CD4-positive, alpha-beta T cell treated with Interleukin-1 beta for 1 hour (primary cell): ENCODE measurements at places on chromosomes 7 and 10.

DNA sequence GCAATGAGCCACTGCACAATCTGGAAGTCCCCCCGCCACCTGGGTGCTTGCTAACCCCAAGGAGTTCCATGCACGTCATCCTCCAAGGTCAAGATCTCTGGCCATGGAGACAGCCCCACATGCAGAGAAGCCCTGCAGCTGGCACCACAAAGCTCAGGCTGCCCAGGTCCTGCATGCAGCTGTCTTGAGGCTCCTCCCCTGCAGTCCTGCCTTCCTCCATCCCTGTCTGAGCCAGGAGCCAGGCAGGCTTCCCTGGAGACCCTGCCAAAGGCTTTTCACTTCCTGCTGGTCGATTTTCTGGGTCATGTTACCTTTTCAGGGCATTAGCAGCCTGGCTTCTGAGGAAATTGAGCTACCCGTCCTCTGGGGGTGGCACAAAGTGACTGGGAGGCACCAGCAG is 12.5 kb upstream of the TMEM72 start:
- DNase-seq = no peak

GRCh38 chr10:68566955-68567354 is 6.8 kb downstream of the TET1 start:
- DNase-seq = no peak

DNA sequence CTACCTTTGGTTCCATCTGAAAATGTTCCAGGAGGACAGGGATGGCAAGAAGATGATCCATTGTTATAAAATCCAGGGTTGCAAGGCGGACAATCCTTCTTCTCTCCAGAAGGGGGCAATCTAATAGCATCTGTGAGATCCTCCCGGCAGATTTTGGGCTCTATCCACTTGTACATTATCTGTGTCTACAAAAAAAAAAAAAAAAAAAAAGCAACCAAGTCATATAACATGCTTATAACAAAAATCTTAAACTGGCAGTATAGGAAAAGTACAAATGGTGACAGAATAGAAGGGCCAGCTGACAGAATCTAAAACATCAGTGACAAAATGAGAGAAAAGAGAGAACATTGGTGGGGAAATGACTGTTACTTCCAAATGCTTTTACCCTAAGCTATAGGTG is 132.7 kb downstream of the ELAPOR2 start:
- DNase-seq = peak; percentile 3

DNA sequence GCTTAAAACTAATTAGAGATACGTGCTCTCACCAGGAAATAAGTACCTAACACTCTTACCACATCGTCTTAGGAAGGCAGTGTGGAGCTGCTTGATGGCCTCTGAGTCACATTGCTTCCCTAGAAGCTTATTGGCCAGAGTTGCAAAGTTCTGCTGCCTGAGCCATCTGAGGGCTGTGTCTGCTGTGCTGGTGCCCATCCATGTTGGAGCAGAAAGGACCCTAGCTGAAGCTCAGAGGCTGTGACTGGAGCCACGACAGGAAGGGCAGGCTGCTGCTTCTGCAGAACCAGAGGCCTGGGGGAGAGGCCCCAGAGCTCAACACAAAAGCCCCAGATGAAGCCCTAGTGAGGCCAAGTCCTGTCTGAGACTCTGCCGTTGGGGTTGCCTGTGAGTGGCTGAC is 64.8 kb upstream of the IGFBP3 start:
- no peak for DNase-seq

DNA sequence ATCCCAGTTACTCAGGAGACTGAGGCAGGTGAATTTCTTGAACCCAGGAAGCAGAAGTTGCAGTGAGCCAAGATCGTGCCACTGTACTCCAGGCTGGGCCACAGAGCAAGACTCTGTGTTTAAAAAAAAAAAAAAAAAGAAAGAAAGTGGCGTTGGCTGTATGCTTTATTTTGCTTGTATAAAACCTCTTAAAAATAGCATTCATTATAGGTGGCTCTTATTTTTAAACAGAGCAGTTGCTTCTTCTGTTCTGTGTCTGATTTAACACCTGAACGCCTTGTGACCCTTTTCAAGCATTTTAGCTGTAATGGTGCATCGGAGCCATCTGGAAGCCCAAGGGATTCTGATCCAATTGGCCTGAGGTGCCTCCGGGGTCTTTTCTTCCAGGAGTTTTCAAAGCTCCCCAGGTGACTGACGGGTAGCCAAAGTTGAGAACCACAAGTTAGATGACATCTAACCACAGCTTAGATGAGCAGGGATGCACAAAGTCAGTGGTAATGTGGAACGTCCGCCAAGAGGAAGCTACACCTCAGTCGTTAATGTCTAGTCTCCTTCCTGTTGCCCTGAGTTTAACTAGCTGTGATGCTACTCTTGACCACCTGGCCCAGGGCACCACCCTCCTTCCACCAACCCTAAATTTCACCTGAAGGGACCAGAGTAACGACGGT is 274.6 kb upstream of the KLF6 start:
- DNase-seq = peak; percentile 30

- DNase-seq = peak; percentile 83
Measured at GRCh38 chr10:132387764-132388210, 9.2 kb upstream of the PWWP2B start.

- no peak for DNase-seq
Measured at GRCh38 chr7:128271471-128271941, 30.4 kb downstream of the LEP start.

- no peak for DNase-seq
Measured at GRCh38 chr7:94286111-94286510, 108.6 kb upstream of the COL1A2 start.

DNA sequence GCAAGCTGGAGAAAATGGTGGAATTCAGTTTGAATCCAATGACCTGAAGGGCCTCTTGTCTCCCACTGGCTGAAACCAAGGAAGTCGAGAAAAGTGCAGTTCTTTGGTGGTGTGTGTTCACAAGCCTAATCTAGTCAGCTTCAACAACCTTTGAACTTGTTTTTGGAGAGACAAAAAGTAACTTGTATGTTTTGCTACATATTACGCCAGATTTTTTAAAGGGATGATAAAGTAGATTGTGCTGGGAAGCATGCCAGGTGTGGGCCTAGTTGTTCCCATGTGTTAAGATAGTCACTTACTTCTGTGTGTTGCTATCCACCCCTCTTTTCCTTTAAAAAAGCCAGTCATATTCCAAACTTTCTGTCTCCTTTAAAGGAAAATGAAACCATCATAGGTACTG is 79.7 kb upstream of the FAM3C start:
- DNase-seq = no peak
